Sigmoid colon (tissue), 7 donors: ENCODE measurements at places on chromosomes 13 and 19.

- DNase-seq: peak; percentile 86
Observed at GRCh38 chr19:1261798-1262622, 7.1 kb upstream of the CIRBP start.

GRCh38 chr19:11238781-11239376, 540 bp upstream of the ANGPTL8 start:
- no peak for DNase-seq

DNA sequence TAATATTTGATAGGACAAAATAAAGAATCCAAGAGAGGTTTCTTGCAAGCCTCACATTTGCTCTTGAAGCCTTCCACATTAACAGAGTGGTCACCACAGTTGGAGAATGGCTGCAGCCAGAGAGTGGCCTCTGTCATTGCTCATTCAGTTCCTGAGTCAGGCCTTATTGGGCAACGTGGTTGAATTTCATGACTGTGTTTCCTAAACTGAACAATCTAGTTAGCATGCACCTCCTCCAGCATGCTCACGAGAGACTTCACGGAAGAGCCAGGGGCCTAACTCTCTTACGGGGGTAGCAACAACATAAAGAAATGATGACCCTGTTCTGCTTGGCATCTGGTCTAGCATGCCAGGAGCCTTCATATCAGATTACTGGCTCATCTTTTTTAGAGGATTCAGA, 9.6 kb upstream of the UBL3 start:
- DNase-seq: no peak

DNA sequence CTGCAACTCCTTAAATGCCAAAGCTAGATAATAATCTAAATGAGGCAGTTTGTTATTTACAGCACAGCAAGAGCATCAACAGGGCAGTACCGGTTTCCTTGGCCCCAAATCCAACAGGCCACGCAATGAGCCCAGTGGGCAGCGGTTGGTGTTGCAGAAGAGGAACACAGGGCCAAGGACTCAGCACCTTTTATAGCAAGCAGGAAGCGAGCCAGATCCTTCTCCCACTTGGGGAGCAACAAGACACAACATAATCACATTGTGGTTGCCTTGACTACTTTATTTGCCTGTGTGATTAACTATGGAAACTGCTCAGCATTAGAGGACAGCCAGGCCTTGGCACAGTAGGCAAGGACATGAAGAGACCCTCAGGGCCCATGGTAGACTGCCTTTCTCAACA, 67.1 kb upstream of the HTR2A start:
- no peak for DNase-seq

GRCh38 chr19:19550485-19550929, 12.4 kb downstream of the CILP2 start:
- no peak for DNase-seq

DNA sequence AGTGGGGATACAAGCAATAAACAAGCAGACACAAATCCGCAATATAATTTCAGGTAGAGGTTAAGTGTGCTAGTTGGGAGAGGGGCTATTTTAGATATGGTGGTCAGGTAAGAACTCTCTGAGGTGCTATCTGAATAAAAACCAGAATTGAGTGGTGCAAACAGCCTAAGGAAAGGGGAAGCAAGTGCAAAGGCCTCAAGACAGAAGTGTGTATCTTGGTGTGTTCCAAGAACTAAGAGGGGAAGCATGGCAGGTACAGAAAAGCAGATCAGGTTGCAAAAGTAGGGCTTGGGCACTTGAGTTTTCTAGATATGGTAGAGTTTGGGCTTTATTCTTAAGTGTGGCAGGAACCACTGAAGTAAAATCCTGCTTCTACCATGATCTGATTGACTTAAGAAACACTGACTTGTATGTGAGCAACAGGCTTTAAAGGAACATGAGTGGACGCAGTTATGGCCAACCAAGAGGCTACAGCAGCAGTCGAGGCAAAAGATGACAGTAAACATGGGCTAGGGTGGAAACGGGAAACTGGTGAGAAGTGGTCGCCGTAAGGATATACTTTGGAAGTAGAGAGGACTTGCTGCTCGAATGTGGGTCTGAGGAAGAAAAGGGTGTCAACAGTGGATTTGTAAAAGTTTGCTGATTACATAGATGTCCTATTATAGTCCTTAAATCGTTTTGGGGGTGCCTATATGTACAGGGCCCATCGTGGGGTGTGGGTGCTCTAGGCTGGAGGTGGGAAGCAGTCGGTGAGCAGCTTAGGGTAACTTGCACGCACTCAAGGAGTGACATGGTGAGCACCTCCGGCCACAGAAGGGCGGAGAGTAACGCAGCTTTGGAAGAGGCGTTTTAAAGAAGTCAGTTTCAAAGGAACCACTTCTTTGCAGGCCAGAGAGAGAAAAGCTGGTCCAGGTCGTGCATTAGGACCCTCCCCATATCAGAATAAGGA, 677 bp downstream of the TGDS start:
- DNase-seq: no peak

GRCh38 chr13:28316836-28317235, 178.1 kb downstream of the FLT1 start:
- no peak for DNase-seq

DNA sequence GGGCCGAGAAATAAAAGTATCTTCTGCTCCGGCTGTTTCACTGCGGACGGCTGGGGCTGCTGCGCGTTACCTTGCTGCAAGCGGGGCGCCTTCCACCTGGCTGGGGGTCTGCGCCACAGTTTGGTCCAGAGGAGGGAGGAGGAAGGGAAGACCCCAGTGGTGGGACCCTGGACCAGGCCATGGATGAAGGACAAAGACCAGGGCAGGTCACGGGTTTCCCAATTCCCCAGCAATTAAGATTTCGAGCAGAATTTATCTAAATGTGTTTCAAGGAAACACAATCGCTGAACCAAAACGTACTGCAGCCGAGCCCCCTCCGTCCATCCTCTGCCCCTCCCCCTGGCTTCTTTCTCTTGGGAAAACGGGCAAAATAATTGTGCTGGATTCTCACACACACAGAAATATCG, 2.9 kb downstream of the SOX1 start:
- no peak for DNase-seq

GRCh38 chr13:44904967-44905366, 84.3 kb downstream of the NUFIP1 start:
- DNase-seq: peak; percentile 85

GRCh38 chr19:58317476-58318072, 9.2 kb upstream of the ZSCAN22 start:
- DNase-seq: no peak

DNA sequence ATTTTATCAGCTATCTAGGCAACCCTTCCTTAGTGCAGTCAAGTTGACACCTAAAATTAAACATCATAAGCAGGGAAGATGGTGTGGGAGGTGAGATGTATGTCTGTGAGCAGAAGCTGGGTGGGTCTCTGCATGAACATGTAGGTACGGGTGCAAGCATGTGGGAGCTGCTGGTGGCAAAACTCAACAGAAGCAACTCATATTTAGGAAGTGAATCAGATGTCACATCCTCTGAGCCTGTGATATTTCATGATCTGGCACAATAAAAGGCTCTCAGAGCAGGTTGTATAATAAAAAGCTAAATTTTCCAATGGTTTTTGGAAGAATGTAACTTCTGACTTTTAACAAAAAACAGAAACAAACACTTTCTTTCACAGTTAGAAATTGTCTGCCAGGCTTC, 44.4 kb downstream of the C1QTNF9 start:
- DNase-seq: no peak

GRCh38 chr19:27673986-27674385, 1539.0 kb downstream of the UQCRFS1 start:
- DNase-seq: no peak

DNA sequence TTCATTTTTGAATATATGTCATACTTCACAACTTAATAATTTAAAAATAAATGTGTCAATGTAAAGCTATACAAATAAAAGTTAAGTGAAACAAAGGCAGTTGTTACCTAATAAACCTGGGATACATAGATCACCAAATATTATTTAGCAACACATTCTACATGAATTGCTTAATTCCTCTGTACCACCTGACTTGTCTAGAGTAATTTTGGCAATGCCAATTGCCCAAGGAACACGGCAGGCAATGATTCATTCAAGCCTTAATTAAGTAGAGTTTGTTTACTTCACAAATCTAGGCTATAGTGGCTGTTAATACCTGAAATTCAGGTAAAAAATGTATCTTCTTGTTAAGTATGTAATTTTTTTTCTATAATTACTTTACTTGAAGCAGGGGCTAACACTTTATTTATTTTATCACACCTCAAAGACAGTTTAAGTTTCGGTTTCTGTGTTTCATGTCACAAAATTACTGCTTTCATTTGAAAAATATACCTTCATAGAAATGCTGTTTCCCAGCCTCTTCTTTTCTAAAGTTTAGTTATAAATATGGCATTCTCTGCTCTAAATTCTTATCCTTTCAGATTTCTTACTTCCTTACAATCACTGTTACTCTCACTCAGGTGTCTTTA, 705.7 kb downstream of the SLITRK5 start:
- DNase-seq: no peak

DNA sequence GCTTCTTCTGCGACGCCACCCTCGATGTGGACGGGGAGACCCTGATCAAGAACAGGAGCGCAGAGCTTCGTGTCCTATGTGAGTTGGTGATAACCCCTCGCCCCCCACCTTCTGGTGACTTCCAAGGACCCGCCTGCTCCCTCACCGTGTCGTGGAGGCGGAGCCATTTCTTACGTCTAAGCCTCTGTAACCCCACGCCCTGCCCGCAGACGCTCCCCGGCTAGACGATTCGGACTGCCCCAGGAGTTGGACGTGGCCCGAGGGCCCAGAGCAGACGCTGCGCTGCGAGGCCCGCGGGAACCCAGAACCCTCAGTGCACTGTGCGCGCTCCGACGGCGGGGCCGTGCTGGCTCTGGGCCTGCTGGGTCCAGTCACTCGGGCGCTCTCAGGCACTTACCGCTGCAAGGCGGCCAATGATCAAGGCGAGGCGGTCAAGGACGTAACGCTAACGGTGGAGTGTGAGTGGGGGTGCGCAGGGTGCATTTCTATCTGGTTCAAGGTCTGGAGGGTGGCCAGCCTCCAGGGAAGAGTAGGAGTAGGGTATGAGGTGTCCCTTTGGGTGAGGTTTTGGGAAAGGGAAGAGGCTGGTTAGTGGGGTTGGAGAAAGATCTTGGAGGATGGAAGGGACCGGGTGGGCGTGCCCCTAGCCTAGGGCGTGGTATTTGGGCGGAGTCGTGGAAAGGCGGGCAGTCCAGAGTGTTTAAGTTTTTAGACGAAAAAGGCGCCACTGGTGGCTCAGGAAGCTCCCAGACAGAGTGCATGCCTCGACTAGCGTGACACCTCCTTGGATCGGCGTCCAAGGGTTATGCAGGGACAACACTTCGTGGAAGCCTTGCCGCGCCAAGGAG, 3.3 kb downstream of the ICAM5 start:
- DNase-seq: no peak

DNA sequence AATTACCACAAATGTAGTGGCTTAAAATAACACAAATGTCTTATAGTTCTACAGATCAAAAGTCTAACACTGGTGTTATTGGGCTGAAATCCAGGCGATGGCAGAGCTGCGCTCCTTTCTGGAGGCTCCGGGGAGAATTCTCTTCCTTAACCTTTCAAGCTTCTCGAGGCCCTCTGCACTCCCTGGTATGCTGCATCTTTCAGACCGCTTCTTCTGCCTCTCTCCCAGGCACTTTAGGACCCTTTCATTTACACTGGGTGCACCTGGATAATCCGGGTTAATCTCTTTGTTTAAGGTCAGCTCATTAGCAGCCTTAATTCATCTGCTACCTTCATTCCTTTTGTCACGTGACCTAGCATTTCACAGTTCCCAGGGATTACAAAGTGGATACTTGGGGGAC, 211.3 kb upstream of the RFC3 start:
- DNase-seq: no peak

DNA sequence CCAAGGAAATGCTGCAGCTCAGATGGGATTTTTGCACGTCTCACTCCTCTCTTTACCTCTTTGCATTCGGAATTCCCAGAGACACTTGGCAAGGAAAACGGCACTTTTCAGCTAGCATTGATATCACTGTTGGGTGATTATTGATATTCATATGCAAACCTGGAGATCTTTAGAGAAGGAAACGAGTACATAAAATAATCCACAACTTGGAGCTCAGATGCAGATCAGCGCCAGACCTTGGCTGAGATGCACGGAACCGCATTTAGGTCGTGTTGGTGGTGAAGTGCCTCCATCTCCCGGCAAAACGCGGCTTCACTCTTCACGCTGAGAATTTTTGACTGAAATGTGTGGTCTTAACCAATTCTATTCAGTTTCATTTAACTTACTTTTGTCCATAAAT, 77.2 kb upstream of the ARHGEF7 start:
- no peak for DNase-seq

- DNase-seq: no peak
Observed at GRCh38 chr19:5016268-5016667, 47.4 kb downstream of the KDM4B start.

DNA sequence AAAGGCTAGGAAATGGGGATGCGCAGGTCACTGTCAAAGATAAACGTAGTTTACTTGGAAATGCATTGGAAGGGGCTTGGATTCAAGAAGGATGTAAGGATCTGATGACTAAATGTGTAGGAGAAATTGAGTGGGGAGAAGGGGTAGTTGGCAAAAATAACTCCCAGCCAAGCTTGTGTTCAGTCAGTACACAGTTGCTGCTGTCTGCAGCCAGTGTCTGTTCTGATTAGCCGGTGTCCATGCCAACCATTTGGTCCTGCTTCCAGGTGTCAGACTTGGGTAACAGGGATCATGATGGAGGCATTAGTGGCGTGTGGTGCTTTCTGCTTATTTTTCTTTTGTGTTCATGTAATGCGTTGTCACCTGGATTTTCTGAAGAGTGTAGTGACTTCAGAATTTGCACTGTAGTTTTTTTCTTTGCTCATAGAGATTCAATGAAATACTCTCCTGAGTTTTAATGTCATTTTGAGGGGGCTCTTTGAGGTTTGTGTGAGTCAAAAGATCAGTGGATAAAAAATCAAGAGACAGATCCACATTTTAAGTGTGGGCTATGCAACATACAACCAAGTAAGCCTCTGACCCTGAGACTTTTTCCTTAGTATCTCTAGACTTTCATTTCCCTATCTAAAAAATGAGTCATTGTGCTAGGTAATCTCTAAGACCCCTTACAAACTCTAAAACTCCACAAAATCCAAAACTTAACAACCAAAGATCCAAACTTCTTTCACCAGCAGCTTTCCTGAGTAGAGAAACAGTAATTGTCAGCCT, 103.9 kb downstream of the WDFY2 start:
- no peak for DNase-seq

- no peak for DNase-seq
Observed at GRCh38 chr13:28413999-28414398, 80.9 kb downstream of the FLT1 start.

GRCh38 chr19:58434217-58434616, 5.7 kb downstream of the ZNF132 start:
- no peak for DNase-seq

- DNase-seq: no peak
Observed at GRCh38 chr13:20356444-20356843, 124.3 kb upstream of the GJB6 start.

DNA sequence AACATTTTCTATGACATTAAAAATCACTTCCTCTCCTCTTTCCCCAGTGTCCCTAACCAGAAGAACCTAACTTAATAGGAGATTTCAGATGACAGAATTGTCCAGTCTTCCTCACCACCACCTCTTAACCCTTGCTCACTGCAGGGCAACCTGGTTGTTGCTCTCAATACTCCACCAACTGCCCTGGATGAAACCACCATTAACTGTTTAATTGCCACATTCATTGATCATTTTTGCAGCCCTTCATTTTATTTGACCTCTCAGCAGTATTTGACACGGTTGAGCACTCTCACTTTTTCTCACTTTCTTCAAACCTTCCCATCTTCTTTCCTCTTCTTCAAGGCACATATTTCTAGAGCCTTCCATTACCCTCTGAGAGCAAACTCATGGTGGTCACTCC, 84.0 kb downstream of the MBNL2 start:
- DNase-seq: no peak
